OCI-M1 (cell line): ENCODE measurements at places on chromosomes 16 and 17.

GRCh38 chr17:44078412-44078811 lies 7.9 kb downstream of the G6PC3 start:
- no peak for DNase-seq

DNA sequence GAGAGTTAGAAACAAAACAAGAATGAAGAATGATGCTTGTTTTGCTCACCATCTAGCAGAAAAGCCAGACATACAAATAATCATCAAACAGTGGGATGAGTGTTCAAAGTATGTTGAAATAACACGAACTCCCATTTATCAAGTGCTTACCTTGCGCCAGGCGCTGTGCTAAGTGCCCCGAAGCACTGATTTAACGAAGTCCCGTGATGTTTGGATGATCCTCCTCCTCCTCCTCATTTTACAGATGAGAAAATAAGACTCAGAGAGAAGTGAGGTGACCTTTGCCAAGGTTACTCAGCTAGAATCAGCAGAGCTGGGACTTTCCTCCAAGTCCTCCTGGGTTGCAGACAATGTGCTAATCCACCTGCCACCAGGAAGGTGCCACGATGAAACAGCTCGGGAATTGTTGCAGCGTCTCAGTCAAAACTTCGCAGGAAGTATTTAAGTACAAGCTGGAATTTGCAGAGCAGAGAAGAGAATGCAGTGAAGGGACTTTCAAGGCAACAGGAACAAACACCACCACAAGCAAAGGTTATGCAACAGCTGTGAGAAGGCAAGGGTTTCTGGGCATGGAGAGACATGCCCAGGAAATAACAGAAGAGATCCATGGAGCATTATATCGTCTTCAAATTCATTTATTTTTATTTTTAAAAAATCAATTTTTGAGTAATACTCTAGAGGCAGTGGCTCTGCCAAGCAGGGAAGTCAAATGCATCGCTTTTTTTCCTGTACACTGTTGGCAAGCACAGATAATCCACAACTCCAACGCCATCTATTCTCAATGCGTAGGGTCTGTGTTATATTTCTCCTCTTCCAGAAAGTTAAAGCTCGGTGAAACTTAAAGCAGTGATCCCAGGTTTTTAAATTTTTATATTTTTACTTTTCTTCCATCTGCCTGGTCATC lies 11.1 kb downstream of the PRCD start:
- no peak for DNase-seq

- no peak for DNase-seq
These were observed 33.7 kb downstream of the MBTPS1 start for GRCh38 chr16:84082835-84083569.

DNA sequence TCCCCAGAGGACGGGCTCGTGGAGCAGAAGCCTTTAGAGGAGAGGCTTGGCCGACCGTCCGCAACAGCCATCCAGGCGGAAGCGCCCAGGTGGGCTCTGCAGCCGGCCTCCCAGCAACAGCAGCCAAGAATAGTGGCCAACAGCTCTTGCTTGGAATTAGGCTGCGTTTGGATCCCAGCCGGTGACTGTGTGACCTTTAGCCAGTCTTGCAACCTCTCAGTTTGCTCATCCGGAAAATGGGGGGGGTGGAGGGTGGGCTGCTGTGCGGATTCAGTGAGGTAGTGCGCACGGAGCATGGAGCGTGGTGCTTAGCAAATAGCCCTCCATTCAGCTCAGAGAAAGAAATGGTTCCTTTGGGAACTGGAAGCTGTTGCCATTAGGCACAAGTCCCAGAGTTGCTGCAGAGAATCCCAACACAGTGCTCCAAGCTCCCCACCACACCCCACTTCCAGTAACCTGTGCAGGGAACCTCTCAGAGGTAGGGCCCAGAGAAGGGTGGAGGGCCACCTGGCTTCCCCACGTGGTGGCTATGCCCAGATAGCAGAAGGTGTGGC lies 46.7 kb downstream of the RTN4RL1 start:
- DNase-seq = no peak

DNA sequence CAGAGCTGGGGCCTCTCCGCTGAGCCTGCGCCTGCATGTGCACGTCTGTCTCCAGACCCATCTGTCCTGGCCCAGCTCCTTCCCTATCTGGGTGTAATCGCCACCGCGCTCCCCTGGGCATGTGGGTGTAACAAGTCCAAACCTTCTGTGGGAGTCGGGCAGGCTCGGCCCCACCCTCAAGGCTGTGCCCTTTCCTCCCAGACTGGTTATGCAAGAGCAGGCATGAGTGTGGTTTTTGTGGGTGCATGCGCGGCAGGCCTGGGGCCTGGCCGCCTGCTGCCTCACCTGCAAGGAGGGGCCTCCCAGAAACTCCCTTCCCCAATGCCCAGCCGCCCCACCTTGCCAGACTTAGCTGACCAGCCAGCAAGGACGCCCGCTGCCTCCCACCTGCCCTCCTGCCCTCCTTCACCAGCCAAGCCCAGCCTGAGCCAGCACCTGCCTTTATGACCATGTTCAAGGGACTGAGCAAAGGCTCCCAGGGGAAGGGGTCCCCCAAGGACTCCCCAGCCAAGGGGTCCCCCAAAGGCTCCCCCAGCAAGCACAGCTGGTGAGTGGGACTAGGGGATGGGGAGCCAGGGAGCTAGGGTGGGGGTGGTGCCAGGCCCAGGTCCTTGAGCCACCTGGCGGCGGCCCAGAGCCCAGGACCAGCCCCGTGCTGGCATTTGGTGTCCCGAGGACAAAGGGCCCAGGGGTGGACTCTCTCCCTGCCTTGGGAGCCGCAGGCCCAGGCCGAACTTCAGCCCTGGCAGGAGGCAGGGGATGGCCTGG lies at the start of gene EVPLL:
TSS of gene EVPLL (plus strand) at position 342 of the 768 bp plus-strand sequence. CDS start 3,160 bp downstream, outside the sequence.
- DNase-seq = no peak

DNA sequence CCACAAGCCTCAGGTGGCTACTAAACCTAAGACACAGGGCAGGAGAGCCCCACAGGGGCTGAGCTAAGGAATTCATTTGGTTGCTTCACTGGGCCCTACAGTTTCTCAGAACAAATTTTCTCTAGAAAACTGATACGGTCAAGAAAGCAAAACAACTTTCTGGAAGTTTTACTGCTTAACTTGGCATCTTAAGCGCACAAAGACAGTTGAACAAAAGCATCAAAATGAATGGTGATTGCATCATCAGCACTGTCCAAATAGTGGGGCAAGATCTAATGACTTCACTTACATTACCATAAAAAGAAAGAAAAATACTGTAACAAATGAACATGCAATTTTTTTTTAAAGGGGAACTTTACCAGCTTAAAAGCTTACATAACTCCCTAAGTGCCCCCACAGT lies 47.6 kb downstream of the XPO6 start:
- DNase-seq = peak; percentile 70

DNA sequence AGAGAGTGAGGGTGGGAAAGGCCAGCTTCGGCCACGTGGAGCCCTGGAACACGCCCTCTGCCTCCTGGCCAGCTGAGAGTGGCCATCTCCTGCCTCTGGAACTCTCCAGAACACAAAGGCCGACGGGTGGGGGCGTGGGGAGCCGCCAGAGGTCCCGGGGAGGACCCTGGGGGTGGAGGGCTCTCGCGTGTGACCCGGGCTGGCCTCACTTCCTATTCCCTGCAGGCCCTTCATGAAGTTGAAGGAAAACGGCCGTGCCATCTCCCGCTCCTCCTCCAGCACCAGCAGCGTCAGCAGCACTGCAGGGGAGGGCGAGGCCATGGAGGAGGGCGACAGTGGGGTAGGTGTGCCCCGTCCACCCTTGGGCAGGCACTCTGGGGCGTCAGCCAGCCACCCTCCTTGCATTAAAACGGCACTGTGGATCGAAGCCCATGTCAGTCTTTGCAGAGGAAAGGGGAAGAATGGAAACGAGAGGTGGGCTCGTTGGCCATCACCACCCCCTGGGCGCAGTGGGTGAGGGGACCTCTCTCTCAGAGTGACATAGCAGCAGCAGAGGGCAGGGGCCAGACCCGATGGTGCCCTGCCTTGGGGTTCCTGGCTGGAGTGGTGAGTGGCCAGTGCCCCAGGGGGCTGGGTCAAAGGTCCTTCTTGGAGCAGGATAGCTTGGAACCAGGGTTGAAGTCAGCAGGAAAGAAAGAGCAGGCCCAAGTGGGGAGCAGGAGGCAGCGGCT lies 37.1 kb downstream of the OR1D5 start:
- no peak for DNase-seq

- DNase-seq = no peak
These were observed 322.1 kb downstream of the MAP2K4 start for GRCh38 chr17:12342609-12343435.

DNA sequence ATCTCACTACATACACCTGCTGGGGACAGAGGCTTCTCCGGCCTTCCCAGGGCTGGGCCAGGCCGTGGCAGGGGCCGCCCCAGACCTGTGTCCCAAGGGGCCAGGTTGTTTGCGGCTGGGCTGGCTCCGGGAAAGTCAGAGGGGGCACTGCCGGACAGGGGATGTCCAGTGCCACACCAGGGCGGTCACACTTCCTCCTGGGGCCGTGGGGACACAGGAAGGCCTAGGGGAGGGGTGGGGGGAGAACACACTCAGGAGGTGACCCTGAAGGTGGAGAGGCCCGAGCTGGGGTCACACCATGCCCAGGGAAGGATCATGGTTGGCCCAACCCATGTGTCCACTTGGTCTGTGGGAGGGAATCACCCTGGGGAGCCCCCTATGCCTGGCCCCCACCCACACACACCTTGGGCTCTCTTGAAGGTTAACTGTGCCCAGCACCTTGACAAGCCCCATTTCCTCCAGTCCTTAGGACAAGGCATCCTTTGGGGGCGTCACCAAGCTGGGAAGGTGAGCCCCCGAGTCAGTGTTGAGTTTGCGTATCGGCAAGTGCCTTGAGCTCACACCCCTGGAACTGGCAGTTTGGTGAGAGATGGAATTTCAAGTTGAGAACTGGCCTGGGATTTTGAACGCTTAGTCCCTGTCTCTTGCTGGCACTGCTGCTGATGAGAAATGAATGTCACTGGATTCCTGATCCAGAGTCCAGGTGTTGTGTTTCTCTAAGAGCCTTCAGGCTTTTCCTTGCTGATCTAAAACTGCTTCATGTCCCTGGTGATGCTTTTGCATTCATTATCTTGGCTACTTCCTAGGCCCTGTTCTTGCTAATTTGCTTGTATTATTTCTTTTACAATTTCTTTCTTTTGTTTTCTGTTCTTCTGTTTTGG lies 7.7 kb upstream of the ACTG1 start:
- DNase-seq = no peak

DNA sequence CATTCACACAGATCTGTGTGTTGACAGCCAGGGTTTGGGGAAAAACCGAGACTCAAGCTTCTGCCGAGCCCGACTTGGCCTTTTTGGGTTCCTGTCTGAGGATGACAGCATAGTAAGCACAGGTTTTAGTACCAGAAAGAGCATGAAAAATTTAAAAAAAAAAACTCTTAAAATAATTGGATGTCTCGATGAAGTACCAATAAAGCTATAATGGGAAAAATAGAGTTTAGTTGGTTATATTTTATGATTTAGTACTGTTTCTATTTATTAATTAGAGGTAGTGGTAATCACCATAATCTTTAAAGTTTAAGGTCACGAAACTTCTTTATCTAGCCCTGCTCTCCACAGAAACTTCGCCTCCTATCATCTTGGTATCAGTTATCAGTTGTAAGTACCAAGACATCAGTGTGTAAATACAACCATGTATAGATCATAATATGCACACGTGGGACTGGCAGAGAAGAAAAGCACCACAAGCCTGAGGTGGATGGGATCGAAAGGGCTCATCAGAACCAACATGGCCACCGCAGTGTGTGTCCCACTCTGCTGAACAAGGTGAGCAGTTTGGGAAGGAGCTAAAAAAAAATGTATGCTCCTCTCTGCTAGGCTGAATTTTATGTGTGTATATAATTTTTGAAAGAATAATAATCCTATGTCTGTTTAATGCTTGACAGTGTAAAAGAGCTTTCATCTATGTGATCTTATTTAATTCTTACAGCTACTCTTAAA lies 14.4 kb upstream of the EEF2K start:
- DNase-seq = peak; percentile 80

- DNase-seq = no peak
These were observed 80.3 kb downstream of the PARN start for GRCh38 chr16:14549789-14550153.

GRCh38 chr16:72415379-72415778 lies 243.4 kb upstream of the PMFBP1 start:
- DNase-seq = no peak

GRCh38 chr17:40097087-40097486 lies 3.3 kb downstream of the NR1D1 start:
- DNase-seq = no peak

GRCh38 chr16:58850019-58850677 lies 116.0 kb upstream of the GOT2 start:
- peak; percentile 30 for DNase-seq

GRCh38 chr17:69480245-69480644 lies 65.7 kb downstream of the MAP2K6 start:
- no peak for DNase-seq

- no peak for DNase-seq
These were observed 56.0 kb upstream of the DOC2B start for GRCh38 chr17:237406-237955.

- no peak for DNase-seq
These were observed 94.8 kb upstream of the DNAH17 start for GRCh38 chr17:78672005-78672404.

DNA sequence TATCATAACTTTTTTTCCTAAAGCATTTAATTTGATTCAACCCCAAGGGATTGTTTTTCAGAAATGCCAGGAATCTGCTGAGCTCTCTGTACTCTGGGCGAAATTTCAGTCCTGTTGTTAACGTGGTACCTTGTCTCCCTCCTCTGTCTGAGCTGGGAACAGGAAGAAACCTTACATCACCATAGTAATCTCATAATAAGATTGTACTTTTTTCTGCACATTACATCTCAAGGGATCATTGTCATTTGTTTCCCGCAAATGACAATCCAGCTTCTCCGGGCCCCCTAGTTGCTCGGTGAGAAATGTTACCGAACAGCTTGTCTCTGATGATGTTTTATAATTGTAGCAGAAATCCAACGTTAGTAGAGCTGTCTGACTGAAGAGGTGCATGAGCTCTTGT lies 152.7 kb upstream of the ERCC4 start:
- DNase-seq = no peak

DNA sequence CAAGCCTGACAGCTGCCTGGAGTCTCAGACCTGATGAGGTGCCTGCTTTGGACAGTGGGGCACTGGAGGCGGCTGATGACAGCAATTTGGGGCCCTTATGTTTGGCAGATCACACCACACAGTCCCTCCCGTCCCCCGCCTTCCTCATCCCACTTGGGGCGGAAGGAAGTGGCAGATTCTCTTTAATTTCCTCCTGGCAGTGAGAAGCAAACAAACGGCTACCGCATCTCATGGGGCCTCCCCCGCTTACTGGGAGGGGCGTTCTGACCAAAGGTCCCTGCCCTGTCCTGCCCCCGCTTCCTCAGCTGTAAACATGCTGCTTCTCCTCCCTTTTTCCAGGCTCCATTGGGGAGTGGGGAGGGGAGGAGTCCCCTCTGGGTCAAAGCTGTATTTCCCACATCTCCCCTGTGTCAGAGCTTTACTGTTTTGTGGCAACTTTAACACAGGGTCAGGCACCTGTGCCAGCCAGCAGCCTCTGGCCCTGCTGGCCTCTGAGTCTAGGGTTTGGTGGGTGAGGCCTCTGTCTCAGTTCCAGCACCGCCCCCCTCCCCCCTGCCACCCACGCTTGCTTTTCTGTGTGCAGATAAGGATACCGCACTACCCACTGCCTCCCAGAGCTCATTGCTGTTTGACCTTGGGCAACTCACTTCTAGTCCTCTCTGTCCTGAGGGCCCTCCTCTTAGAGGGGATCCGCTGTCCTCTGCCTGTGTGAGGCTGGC lies 5.4 kb upstream of the NFATC3 start:
- peak; percentile 98 for DNase-seq

- DNase-seq = no peak
These were observed 342.7 kb downstream of the PMP22 start for GRCh38 chr17:14922411-14922810.
